ENCODE measurements at places on chromosomes 2 and 18. TPM values are rescaled to one million over a fixed set of nuclear protein-coding genes. Genes with fewer than 3 reads are reported as not detected.

NGEF gene
- 1.0 TPM for polyA plus RNA-seq

DNA sequence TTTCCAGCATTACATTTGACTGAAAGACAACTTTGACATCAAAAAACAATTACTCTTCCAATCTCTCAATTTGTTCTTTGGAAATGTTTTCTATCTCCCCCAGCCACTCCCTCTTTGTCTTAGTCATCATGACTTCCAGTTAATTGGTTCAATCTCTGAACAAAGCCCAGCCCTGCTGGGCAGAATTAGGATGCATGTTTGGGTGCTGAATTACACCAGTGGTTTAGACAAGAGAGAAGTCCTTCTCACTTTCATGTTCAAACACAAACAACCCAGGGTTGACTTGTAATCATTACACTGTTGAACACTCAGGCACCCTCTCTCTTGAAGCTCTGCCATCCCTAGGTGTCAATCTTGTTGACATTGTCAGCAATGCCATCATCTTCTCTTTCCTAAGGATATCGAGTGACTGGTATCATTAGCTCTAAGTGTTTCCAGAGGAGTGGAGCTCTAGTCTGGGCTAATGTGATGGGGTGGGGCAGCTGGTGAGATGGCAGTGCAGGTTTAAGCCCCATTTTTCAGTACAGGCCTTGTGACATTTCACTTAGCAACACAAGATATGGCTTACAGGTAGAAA lies 90.8 kb upstream of the MEIS1 start:
- DNase-seq = no peak

- no peak for DNase-seq
These were observed 96.1 kb downstream of the ARL6IP6 start for GRCh38 chr2:152814475-152815030.

DNA sequence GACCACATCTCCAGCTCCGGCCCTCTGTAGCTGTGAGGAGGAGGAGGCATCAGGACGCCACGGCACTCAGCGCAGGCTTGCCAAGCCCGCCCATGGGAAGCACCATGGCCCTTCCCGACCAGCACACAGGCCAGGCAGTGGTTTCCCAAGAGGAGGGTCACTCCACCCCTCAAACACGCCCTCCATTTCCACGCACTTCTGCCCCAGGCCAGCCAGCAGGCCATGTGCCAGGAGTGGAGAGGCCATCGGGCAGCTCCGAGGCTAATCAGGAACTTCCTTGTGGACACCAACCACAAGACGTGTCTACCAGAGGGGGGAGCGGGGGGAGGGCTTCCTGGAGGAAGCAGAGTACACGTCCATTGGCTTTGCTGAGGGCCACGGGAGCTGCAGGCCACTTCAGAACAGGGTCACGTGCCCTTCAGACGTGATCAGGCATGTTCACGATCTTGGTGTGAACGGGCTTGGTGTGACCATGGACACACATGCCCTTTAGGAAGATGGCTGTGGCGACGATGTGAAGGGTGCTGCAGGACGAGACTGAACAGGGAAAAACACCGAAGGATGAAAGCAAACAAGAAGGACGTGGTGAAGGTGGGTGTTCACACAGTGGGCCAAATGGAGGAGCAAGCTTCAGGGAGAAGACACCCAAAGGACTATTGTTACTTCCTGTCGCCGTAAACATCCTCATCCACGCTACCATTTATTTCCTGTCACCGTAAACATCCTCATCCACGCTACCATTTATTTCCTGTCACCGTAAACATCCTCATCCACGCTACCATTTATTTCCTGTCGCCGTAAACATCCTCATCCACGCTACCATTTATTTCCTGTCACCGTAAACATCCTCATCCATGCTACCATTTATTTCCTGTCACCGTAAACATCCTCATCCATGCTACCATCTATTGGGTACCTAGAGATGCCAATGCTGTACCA lies 6.5 kb upstream of the MTERF4 start:
- no peak for DNase-seq

RMDN2 gene
- 20.5 TPM for polyA plus RNA-seq

Data from right lung (tissue), 10 donors.